ENCODE measurements at places on chromosomes 11 and 22.

- no peak for DNase-seq
Measured at GRCh38 chr11:33689085-33689484, 11.5 kb downstream of the C11orf91 start.

DNA sequence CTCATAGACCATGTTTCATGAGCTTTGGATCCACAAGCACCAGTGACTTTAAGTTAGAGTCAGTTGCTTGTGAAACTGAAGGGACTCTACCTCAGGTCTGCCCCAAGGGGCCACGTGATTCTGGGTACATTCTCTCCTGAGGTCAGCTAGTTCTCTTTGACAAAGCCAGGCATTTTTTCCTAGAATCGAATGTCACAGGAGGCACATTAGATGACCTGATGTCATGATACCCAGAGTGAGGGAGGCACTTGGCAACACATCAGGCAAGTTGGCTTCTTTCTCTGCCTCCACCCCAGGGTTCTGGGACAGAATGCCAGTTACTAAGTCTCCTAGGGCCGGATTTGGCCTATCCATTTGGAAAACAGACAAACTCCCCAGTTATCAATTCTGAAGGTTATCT is 93.0 kb downstream of the APIP start:
- no peak for DNase-seq

- no peak for DNase-seq
Measured at GRCh38 chr11:47440054-47440476, 8.9 kb downstream of the RAPSN start.

DNA sequence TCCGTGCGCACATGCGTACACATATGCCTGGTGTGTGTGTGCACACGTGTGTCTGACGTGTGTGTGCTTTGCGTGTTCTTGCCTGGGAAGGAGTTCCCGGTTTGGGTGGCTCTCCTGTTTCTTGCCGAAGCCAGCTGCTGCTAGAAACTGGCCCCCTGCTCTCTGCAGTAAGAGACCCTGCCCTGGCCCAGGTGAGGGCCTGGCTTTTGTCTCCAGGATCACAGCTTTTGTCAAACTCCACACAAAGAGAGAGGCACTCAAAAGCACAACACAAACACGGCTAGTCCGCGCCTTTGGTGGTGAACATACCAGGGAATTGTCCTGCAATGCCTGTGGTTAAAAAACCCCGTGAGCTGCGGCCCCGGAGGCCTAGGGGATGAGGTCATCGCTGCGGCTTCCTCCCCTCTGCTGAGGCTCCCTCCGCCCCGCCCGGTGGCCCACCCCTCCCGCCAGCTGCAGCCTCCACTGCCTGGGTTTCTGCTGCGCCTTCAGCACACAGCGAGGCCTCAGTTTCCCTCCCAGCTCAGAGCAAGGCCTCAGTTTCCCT is 88.9 kb downstream of the KCNQ1 start:
- DNase-seq = peak; percentile 22

GRCh38 chr11:116800610-116801009 is 8.9 kb upstream of the APOA5 start:
- DNase-seq = no peak

DNA sequence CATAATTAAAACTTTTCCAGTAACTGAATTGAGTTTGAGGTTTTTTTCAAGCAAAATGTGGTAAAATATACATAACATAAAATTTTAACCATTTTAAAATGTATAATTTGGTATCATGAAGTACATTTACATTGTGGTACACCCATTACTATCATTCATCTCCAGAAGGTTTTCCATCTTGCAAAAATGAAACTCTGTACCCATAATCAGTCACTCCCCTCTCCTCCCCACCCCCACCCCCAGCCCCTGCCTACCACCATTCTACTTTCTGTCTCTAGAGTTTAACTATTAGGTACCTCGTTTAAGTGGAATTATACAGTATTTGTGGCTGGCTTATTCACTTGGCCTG is 63.7 kb downstream of the MICAL2 start:
- no peak for DNase-seq

DNA sequence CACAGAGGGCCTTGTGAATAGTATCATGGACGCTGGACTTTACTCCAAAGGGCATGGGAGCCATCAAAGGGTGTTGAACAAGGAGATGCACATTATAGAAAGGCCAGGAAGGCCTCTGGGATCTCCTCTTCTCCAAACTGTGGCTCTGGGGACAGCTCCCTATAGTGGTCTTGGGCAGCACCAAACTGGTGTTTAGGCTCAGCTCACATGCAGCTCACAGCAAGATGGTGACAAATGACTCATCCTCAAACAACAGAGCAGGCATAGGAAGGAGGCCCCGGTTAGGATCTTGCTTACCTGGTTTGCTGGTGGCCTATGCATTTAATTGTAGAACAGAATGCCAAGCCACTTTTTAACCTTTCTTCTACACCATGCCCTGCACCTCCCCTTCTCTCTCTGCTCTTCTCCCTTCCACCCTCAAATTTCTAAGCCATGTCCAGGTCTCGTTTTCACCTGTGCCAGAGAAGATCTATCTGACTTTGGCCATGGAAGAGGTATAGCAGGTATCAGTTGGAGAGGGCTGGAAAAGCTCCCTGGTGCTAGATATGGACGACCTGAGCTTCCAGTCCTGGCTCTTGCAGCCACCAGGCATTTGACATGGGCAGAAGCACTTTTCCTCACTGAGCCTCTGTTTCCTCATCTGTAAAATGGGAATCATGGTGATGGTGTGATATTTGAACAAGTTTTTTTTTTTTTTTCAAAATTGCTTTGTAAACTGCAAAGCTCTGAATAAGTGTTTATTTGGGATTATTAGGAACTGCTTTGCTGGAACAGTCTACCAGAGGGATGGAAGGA is 14.4 kb upstream of the EHF start:
- no peak for DNase-seq

GRCh38 chr22:36055376-36056295 is 27.0 kb upstream of the RBFOX2 start:
- no peak for DNase-seq

GRCh38 chr11:111177037-111177871 is 68.3 kb upstream of the POU2AF2 start:
- no peak for DNase-seq

- DNase-seq = no peak
Measured at GRCh38 chr11:116527180-116527991, 245.4 kb downstream of the BUD13 start.

- DNase-seq = no peak
Measured at GRCh38 chr11:2666828-2667570, 32.8 kb downstream of the KCNQ1OT1 start.

- DNase-seq = no peak
Measured at GRCh38 chr11:69537855-69538640, 56.6 kb downstream of the LINC01488 start.

- peak; percentile 75 for DNase-seq
Measured at GRCh38 chr11:304915-305843, 2.4 kb upstream of the IFITM2 start.

DNA sequence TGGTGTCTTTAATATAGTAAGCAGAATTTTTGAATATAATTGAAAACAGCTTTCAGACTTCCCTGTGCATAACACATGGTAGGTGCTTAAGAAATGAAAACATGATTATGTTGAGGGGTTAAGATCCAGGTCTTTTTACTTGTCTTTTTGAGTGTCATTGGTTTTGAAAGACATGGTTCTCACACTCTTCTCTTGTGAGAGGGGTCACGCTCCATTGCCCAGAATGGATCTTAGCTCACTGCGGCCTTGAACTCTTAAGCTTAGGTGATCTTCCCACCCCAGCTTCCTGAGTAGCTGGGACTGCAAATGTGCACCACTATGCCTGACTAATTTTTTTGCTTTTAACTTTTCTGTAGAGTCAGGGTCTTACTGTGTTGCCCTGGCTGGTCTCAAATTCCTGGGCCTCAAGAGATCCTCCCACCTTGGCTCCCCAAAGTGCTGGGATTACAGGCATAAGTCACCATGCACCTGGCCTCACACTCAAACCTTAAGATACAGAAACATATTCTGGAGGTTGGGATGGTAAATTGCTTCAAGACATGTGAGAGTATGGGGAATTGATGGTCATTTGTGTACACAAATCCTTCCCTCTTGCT is 1.4 kb downstream of the SPCS2 start:
- DNase-seq = no peak

GRCh38 chr22:25650833-25651232 is 86.4 kb downstream of the GRK3 start:
- no peak for DNase-seq

- DNase-seq = no peak
Measured at GRCh38 chr11:34149274-34149673, 43.8 kb downstream of the NAT10 start.

- DNase-seq = no peak
Measured at GRCh38 chr11:87575088-87575487, 537.4 kb downstream of the TMEM135 start.

- DNase-seq = no peak
Measured at GRCh38 chr22:46238541-46238940, 11.6 kb downstream of the CDPF1 start.

DNA sequence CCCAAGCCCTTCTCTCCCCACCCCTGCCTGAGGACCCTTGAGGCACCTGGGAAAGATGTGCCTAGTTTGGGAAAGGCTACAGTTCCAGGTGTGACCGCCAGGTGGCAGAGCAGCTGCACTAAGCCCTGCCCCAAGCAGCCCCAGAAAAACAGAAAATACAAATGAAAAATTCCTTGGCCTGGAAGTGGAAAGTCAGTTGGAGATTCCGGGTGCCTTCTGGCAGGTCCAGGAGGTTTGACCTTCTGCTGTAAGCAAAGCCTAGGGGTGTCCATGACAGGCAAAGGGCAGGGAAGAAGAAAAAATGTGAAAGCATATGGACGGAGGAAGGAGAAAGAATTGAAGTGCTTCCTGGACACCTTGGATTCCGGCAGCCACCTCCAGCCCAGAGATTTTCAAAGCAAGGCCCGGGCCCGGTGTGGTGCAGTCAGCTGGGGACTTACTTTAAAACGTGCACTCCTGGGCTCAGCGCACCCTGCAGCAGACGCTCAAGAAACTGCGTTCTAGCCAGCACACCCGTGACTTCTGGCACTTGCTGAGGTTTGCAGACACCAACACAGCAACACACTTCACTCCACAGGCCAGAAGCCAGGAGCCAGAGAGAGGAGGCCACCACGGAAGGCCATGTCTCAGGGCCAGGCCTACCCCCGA is 37.3 kb upstream of the SLC22A12 start:
- peak; percentile 50 for DNase-seq

GRCh38 chr11:47222696-47223095 is 7.9 kb downstream of the DDB2 start:
- DNase-seq = no peak

DNA sequence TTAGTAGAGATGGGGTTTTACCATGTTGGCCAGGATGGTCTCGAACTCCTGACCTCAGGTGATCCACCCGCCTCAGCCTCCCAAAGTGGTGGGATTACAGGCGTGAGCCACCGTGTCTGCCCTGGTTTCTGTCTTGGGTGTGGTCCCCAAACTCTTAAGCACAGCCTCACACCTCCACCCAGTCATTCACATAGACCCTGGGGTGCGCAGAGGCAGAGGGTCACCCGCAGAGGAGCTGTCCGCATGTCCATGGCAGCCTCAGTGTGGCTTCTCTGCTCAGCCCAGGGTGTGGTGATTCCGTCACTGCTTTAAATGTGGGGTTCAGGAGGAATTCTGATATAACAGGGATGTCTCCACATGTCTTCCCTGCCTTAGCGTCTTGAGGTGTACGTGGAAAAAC is 48.5 kb upstream of the PRODH start:
- DNase-seq = no peak

- DNase-seq = no peak
Measured at GRCh38 chr11:65573391-65574079, 1.2 kb downstream of the FAM89B start.

- peak; percentile 61 for DNase-seq
Measured at GRCh38 chr11:114348200-114349191, 51.8 kb downstream of the C11orf71 start.

DNA sequence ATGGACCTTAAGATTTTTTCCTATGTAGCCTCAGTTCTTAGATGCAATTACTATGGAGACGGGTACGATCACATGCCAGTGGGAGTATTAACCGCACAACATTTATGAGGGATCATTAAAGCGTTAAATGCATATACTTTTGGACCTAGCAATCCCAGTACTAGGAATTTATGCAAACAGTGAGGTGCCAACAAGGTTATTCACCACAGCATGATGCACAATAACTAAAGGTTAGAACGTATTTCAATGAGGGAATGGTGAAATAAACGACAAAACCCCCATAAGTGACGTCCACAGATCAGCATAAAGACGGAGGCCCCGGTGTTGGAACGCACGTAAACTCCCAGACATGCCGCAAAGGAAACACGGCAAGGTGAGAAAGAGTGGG is 539 bp downstream of the SIRT3 start:
- DNase-seq = peak; percentile 47

- no peak for DNase-seq
Measured at GRCh38 chr11:63785823-63786222, 17.2 kb upstream of the ZFTA start.

GRCh38 chr11:17479284-17480214 is 2.9 kb upstream of the ABCC8 start:
- DNase-seq = no peak

DNA sequence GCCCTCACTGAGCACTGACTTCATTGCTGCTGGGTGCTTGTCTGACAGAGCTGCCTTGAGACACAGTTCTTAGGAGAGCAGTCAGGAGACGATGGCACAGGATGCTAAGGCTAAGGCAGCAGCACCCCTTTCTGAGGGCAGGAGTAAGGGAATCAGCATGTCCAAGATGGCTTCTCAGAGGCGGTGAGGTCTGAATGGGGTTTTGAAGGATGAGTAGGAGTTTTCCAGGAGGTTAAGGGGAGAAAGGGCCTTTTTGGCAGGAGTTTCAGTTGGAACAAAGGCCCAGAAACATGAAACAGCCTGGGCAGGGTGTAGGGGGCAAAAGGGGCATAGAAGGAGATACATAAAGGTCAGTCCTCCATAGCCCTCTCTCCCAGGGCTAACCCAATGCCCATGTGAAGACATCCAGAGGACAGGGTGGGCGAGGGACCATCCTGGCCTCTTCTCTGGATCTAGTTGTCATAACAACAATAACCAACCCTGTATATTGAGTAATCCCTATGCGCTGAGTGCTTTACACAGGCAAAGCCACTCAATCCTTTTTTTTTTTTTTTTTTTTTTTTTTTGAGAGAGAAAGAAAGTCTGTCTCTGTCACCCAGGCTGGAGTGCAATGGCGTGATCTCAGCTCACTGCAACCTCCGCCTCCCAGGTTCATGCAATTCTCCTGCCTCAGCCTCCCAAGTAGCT is 19.0 kb downstream of the CYTH4 start:
- DNase-seq = no peak

DNA sequence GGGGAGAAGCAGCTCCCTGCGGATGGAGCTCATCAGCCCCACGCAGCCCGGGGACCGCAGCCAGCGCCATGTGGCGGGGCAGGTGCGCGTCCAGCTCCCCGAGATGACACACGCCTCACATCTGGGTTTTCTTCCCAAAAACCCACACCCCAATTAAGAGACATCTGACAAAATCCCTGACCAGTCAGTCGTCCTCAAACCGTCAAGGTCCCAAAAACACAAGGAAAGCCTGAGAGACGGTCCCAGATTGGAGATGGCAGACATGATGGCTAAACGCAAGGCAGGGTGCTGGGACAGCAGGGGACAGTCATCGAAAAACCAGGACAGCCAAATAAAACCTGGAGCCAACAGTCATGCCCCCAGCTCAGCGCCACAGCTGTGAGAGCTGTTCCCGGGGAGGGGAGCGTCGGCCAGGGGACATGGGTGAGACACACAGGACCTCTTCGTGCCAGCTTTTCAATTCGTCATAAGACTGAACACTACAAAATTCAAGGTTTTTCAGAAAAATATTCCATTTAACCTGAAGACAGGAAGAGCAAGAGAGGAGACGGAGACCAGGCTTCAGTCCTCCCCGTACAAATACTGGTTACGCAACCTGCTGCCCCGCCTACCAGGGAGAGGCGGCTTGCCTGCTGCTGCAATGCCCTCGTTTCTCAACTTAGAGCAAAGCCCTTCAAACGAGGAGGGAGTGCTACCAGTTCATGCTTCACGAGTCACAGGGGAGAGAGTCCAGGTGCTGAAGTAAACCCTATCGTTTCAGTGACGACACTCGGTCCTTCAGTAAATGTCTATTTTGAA is 10.5 kb downstream of the TOLLIP start:
- DNase-seq = no peak
